ENCODE measurements at places on chromosomes 12 and 14.

- DNase-seq, result no peak
Observed at GRCh38 chr12:28954333-28954732, 194.7 kb upstream of the FAR2 start.

DNA sequence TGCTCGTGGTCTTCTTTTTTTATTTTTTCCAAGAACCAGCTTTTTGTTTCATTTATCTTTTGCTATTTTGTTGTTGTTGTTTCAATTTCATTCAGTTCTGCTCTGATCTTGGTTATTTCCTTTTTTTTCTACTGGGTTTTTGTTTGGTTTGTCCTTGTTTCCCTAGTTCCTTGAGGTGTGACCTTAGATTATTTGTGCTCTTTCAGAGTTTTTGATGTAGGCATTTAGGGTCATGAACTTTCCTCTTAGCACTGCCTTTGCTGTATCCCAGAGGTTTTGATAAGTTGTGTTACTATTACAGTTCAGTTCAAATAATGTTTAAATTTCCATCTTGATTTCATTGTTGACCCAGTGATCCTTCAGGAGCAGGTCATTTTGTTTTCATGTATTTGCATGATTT, 3.3 kb upstream of the SERPINA11 start:
- no peak for DNase-seq

DNA sequence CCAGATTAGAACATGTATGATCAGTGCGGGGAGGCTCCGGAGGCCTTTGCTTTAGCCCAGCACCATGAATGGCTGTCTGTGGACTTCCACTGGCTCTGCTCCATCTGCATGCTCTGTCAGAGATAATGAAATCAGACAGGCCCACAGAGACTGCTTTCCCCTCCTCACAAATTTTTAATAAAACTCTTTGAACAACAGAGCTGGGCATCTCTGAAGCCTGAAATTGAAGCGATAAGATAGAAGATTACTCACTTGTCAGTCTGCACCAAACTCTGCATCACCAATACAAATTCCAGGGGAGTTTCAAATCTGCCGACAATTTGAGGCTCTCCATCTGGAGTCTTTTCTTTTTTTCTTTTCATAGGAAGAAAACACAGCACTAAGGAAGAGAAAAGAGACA, 110.0 kb downstream of the DYRK2 start:
- DNase-seq, result no peak

GRCh38 chr14:103840014-103840413, 7.4 kb downstream of the PPP1R13B start:
- no peak for DNase-seq

DNA sequence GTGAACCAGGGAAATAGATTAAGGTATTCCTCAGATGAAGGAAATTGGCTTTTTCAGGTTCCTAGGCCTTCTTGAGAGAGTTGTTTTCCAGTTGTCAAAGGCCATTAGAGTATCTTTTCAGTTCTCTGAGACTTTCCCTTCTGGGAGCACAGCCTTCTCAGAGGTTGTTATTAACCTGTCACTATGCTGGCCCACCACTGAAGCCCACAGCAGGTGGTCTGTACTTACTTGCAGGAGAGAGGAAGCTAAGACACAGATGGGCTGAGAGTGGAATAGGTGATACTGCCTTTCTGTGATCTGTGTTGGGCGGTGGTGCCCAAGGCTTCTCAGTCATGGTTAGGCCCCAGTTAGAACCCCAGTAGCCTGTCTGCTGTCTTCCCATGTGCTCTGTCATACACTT, 22.8 kb upstream of the GALNT16 start:
- DNase-seq, result no peak

DNA sequence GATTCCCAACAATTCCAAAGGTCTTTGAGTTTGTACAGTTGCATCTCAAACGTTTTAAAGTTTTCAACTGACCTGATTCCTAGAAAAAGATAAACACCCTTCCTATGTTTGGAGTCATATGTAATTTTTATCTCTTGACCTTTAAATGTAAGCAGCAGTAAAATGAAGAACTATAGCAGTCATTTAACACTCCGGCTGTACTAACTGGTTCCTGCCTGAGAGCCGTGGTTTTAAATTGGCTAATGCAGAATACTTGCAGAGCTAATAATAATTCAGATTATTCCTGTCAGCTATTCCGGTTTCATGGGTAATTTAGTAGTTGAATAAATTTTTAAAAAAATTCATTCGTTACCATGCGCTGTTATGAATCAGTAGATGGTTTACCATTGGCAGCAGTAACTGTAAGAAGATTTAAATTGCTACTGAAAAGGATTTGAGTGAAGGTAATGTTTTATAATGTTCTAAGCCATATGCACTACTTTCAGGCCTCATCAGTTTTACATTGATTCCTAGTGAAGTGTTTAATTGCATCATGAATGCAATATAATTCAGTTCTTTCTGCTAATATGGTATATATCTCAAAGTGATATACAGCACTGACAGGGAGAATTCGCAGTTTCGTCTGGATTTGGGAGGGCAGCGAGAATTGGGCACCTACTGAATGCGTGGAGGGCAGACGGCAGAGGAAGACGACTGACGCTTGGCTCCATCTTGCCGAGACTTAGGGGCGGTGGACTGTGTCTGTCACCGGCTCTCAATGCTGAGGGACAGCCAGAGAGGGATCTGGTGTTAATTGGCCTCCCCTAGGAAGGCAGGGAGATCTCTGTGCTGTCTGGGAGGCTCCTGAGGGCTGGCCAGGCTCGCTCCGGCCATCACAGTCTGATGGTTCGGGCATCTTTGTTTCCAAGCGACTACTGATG, 217.7 kb downstream of the PHETA1 start:
- DNase-seq, result no peak

GRCh38 chr12:119222222-119222951, 43.7 kb downstream of the HSPB8 start:
- no peak for DNase-seq

DNA sequence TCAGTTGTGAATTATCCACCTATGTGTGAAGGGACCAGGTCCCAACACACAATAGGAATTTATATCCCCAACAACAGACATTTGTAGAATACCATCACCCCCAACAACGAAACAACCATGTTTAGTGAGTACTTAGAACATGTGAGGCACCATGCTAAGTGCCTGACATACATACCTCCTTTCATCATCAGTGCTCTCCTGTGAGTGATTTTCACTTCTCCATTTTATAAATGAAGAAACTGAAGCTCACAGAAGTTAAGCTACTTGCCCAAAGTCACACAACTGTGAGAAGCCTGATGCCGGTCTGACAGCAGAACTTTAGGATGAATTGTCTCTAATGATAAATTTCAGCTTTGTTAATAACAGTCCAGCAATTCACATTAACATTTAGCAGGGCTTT, 35.4 kb downstream of the SPTB start:
- DNase-seq, result no peak
